SJSA1 (cell line): ENCODE measurements at places on chromosomes 6 and 20. TPM values are rescaled to one million over a fixed set of nuclear protein-coding genes. Genes with fewer than 3 reads are reported as not detected.

DNA sequence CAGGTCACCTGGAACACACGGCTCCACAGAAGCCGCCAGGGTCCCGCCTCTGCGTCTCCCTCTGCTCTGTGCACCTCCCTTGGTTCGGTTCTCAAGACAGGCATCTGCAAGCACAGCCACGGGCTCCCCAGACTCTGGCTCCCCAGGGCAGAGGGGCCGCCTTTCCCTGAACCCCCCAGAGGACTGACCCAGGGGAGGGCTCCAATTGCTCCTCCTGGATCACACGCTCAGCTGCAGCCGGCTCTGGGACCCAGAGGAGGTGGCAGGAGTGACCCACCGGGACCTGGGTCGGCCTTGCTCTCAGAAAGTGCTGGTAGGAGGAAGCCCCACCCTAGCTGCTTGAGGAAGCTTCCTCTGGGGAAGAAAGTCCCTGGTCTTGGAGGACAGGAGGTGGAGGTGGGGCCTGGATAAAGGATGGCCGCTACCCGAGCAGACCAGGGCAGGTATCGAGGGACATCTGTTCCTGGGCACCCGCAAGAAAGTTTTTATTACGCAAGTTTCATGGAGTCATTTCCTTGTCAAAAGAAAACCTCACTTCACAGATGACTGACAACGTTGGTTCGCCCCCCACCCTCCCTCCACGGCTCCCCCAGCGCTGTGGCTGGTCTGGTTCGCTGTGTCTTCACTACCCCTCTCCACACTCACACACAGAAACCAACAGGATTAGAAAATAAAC lies 103.9 kb upstream of the AFDN start:
- no peak overlapping the region for H3K4me3 ChIP-seq
- no peaks in the 10 kb centered on the region for H3K36me3 ChIP-seq
- no peaks in the 10 kb centered on the region for H3K4me1 ChIP-seq

EDN1 gene
- total RNA-seq = 39.7 and 45.5 TPM in 2 replicates

GRCh38 chr6:1770435-1770843 lies 160.7 kb downstream of the FOXC1 start:
- DNase-seq = no peak
- H3K36me3 ChIP-seq = no peaks in the 10 kb centered on the region
- H3K4me1 ChIP-seq = peaks cover 37% of the 10 kb centered on the region
- no peaks in the 10 kb centered on the region for H3K27me3 ChIP-seq
- no peak overlapping the region for H3K4me3 ChIP-seq

KCNK15 gene
- not detected in 2 replicates for total RNA-seq

FAM83D gene
- total RNA-seq = 71.4 and 85.6 TPM in 2 replicates

GRCh38 chr6:34961082-34961481 lies 72.0 kb downstream of the ANKS1A start:
- no peak overlapping the region for H3K4me3 ChIP-seq
- no peaks in the 10 kb centered on the region for H3K4me1 ChIP-seq
- H3K36me3 ChIP-seq = no peaks in the 10 kb centered on the region
- no peak for DNase-seq
- H3K27me3 ChIP-seq = no peaks in the 10 kb centered on the region
- no peak overlapping the region for H3K27ac ChIP-seq

BMP2 gene
- total RNA-seq = 7.7 and 9.7 TPM in 2 replicates
